Fibroblast of villous mesenchyme (primary cell): ENCODE measurements at places on chromosomes 12 and 14. TPM values are rescaled to one million over a fixed set of nuclear protein-coding genes. Genes with fewer than 3 reads are reported as not detected.

- peak; percentile 89 for DNase-seq
Measured at GRCh38 chr14:52706724-52707706, at the start of gene PSMC6. PSMC6 (plus strand) TSS chr14:52707200; CDS start chr14:52707220, 20 bp downstream.

DNA sequence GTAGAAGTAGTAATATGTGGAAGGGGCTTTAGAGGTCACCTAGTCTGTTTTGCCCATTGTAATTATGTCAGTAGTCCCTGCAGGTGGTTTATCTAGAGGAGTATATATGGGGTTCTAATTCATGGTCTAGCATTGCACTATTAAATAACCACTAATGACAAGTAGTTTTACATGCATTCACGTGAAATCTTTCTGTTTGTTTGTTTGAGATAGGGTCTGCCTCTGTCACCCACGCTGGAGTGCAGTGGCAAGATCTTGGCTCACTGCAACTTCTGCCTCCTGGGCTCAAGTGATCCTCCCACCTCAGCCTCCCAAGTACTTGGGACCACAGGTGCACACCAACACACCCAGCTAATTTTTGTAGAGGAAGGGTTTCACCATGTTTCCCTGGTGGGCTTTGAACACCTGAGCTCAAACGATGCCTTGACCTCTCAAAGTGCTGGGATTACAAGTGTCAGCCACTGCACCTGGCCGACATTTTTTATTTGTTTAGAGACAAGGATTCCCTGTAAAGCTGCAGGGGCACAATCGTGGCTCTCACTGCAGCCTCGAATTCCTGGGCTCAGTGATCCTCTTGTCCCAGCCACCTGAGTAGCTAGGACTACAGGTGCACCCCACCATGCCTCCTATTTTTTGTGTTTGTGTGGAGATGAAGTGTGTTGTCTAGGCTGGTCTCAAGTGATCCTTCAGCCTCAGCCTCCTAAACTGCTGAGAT is 12.0 kb upstream of the PSEN1 start:
- no peak for DNase-seq

DNA sequence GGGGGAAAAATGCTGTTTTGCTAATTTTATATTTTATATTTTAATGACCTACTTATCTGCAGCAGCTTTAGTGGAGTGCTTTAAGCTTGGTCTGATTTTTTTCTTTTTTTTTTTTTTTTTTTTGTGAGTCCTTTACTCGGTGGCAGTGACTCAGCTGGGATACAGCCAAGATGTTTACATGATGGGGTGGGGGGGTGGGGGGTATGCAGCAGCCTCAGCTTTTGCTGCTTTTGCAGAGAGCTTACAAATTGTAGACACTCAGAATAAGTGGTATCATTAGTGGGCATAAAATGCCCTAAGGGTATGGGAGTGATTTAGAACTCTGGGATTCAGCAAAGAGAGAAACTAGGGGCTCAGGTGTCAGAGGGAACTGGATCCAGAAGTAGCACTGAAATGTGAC is 38.2 kb upstream of the ARHGAP5 start:
- DNase-seq: peak; percentile 17

Gene LALBA
- total RNA-seq: not detected in 2 replicates

- peak; percentile 24 for DNase-seq
Measured at GRCh38 chr12:122984612-122985337, 4.3 kb downstream of the ARL6IP4 start.
